Stimulated activated CD8-positive, alpha-beta memory T cell treated with anti-CD3 and anti-CD28 coated beads, Interleukin-4, amount 100 ng/mL, for 1 hour (primary cell): ENCODE measurements at places on chromosomes 6 and 20.

- DNase-seq: no peak
Measured at GRCh38 chr6:104484626-104485025, 375.1 kb downstream of the HACE1 start.

DNA sequence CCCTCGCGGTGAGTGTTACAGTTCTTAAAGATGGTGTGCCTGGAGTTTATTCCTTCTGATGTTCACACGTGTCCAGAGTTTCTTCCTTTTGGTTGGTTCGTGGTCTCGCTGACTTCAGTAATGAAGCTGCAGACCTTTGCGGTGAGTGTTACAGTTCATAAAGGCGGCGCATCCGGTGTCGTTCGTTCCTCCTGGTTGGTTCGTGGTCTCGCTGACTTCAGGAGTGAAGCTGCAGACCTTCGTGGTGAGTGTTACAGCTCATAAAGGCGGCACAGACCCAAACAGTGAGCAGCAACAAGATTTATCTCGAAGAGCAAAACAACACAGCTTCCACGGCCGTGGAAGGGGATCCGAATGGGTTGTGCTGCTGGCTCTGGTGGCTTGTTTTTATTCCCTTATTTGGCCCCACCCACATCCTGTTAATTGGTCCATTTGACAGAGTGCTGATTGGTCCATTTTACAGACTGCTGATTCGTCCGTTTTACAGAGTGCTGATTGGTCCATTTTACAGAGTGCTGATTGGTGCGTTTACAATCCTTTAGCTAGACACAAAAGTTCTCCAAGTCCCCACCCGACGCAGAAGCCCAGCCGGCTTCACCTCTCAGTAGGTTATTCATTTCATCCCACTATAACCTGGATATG is 48.2 kb upstream of the ARG1 start:
- no peak for DNase-seq

GRCh38 chr6:104134876-104135275 is 724.8 kb downstream of the HACE1 start:
- DNase-seq: no peak

DNA sequence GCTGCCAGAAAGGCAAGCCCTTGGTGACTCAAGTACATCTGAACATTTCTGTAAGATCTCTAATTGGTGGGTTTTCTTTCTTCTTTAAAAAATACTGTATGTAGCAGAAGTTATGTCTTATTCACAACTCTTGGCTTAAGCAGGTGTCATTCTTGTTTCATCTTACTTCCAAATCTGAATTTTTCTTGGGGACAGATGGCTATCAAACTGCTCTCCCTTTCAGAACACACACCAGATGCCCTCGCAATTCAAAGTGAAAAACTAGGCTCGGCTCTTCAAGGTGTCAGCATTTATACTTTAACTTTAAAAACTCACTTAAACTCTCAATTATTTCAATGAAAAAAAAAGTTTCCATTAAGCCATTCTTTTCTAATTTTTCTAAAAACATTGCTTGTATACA is 49.7 kb downstream of the PAK5 start:
- DNase-seq: no peak

DNA sequence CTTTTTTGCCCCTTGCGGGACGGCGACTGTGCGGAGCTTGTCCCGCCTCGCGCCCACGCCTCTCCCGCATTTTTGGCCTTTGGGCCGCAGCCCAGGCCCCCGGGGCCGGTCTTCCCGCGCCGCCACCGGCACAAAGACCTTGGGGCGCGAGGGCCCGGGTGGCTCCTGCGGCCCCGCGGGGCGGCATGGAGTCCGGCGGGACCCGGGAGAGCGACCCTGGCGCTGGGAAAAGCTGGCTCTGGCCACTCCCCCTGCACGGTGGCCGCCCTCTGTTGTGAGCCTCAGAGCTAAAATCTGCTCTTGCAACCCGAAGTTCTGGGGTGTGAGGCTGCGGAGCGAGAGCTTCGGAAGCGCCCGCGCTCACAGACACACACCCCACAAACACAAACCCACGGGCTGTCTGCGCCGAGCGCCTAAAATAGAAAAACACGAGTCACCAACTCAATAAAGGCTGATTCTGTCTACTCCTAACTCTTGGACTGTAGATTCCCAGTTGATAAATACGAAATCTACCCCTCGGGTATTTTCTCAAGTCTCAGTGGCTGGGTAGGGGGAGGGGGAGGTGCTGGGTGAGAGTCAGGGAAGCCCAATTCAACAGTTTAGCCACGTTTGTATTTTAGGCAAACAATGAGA is 496 bp upstream of the BEND3 start:
- DNase-seq: no peak

DNA sequence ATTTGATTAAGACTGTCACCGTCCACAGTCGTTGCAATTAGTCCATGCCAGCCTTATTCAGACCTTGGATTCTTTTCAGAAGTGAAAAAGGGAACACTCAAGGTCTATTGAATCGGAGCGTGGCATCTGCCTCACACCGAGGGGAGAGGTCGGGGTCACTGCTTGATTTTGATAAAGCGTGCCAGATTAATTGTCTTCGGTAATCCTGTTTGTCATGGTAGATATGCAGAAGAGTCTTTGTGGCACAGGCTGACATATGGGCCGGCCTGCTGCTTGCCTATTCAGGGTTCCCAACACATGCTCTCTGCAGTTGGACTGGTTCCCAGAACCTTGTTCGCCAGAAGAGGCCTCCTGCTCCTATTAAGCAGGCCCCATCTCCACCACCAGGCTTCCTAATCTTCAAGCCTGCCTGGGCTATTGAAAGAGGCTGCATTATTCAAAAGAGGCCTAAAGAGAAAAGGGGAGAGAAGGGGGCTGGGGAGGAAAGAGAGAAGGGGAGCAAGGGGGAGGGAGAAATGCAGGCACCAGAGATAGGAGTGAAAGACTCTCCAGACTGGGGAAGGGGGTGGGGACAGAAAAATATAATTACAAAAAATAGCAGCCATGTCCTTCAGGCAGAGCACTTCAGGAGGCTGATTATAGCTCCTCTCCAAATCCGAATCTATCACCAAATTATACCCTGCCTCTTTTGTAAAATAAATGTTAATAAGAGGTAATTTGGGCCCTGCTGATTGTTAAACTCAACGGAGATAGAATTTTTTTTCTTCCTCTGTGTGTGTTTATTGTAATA is 611.3 kb downstream of the HDGFL1 start:
- DNase-seq: no peak

DNA sequence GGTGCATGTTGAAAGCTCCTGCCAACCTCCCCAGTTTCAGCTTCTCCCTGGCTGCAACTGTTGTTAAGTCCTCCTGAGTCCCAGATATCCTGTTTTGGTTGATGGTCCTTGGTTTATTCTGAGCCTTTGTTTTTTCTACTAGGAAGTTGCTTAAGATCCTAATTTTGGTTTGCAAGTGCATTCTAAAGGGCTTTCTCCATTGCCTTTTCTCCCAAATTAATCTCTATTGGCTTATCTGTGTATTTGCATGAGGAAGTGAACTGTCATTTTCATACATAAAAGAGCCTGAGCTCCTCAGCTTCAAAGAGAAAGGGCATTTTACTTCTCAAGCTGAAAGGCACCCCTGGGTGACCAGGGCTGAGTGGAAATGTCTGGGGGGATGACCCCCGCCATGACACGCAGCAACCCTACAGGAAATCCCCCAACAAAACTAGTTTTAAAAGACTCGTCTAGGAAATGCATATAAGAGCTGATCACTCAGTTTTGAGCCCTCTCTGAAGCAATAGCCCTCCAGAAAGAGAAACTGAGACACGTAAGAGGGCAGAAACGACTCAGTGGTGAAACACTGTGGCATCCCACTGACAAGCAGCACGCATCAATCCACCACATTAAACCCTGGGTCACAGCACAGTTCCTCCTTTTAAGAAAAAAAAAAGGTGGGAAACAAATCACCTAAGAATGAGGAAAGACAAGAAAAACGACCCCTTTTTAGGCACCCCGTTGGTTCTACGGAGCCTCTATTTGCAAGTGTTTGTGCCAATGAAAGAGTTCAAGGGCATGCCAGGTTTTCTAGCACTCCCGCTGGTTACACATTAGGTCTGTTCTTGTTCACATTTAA is 140.9 kb downstream of the THBS2 start:
- DNase-seq: no peak

DNA sequence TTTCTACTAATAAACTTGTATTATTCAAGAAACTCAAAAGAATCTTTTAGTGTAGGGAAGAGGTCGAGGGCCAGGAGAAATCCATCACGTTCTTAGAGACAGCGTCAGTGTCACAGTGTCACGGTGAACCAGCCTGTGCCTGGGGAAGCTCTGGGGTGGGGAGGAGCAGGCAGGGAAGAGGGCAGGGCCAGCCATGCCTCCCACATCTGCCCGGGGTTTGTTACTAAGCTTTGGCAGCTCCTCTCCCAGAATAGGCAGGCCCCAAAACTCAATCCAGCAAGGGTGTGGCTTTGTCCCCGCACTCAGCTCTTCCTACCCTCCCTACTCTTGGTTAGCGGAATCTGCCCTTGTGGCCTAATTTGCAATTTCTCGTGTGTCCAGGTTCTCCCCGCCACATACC is 72.9 kb downstream of the TCP11 start:
- DNase-seq: no peak

DNA sequence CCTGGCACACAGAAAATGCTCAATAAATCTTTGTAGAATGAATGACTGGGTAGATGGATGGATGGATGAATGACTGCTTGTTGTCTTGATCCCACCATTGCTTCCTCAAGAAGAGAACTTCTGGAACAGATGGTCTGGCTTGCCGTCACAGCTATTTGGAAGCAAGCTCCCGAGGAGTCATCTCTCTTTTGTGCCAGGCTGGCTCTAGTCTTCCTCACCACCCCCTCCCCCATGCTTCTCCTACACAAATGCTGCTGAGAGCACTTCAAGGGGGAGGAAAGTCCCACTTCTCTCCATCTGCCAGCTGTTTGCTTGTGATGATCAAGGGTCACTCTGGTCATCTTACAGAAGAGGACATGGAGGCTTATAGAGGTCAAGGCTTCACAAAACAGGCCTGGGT is 11.6 kb upstream of the KCNG1 start:
- DNase-seq: no peak

DNA sequence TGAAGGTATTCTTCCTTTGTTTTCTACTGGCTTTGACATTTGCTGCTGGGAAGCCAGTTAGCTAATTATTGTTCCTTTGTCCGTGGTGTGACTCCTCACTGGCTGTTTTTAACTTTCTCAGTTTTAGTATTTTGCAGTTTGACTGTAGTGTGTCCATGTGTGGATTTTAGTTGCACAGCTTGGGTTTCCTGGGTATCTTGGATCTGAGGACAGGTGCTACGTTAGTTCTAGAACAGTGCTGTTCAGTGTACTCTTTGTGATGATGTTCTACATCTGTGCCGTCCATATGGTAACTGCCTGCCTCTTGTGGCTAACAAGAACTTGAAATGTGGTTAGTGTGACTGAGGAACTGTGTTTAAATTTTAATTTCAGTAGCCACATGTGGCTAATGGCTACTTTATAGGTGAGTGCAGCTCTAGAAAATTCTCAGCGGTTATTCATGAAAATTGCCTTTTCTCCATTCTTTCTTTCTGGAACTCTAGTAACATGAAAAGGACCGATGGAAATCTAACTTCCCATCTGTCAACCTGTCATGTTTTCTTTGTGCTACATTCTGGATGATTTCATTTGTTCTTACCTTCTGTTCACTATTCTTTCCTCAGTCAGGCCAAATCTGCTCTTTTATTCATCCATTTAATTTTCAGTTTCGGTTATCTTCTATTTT is 7.4 kb downstream of the SNX9 start:
- no peak for DNase-seq

GRCh38 chr6:150565945-150566344 is 33.7 kb upstream of the PLEKHG1 start:
- DNase-seq: no peak

GRCh38 chr6:109740787-109741186 is 49.7 kb downstream of the FIG4 start:
- DNase-seq: no peak

DNA sequence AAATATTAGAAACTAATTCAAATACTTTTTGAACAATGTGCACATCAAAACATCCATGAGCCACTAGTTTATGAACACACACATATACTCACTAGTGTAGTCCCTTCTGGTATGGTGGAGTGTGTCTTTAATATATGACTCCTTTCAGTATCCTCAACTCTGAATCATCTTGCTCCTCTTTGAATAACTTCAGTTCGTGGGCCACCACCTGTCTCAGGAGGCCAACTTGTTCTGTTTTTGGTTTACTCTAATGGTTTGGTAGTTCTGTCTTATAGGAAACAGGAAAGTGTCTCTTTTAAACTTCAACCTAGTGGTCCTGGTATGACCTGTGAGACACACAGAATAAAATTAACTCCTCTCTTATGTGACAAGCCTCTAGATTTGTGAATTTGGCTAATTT is 55.6 kb downstream of the ZNF292 start:
- DNase-seq: no peak

DNA sequence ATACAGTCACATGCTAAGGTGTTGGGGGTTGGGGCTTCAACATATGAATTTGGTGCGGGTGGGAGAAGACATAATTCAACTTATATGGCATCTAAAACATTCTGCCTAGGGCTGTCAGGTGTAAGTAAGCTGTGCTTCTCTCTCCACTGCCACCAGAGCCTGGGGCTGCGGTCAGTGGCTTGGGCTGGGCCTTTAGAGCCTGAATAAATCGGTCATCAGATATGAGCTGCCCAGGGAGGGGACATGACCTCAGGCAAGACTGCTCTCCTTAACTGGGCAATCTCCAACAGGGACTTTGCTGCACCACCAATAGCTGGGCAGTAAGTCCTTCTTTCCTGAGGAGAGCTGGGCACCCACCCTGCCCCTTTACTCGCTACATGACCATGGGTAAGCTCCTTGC is 24.9 kb upstream of the SIRPA start:
- no peak for DNase-seq

GRCh38 chr6:108587258-108588059 is 26.7 kb downstream of the FOXO3 start:
- DNase-seq: no peak

- DNase-seq: no peak
Measured at GRCh38 chr20:20795721-20796120, 83.3 kb upstream of the RALGAPA2 start.

DNA sequence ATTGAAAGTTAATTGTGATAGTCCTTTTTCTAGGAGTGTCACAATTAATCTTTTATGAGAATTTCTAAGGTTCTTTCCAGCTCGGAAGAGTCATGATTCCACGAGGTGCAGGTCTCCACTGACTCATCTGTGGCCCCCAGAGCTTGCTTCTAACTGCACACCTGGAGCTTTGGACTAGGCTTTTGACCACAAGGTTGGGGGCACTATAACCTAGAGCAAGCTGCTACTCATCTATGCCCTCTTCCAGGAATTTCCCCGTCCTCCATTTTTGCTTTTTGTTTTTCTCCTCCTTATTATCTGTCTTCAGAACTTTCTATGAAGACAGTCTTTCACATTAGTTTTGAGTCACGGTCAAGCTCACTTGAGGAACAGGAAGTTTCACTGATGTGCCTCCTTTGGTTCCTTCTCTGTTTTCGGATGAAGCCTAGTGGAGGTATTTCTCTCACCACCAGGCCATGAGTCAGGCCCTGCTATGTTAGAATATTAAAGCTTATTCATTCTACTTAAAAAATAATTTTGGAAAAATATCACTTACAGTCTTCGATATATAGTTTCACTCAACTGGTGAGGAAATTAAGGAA is 119.2 kb upstream of the INSM1 start:
- DNase-seq: no peak

DNA sequence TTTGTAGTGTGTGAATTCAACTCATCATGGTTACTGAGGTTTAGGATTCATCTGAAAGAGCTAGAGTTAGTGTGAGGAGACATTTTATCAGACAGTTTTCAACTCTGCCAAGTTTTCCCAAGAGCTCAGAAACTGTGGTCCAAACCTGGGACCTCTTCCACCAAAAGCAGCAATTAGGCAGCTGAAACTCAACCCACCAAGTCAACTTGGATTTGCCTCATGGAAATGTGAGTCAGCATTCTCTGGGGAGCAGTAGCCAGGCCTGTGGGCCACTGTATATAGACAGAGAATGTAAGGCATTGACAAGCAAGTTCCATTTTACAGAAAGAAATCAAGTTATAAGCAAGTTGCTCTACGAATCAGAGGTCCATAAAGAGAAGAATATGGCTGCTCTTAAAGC is 178.8 kb upstream of the HDDC2 start:
- DNase-seq: no peak
